ENCODE measurements at places on chromosomes 1 and 21.

DNA sequence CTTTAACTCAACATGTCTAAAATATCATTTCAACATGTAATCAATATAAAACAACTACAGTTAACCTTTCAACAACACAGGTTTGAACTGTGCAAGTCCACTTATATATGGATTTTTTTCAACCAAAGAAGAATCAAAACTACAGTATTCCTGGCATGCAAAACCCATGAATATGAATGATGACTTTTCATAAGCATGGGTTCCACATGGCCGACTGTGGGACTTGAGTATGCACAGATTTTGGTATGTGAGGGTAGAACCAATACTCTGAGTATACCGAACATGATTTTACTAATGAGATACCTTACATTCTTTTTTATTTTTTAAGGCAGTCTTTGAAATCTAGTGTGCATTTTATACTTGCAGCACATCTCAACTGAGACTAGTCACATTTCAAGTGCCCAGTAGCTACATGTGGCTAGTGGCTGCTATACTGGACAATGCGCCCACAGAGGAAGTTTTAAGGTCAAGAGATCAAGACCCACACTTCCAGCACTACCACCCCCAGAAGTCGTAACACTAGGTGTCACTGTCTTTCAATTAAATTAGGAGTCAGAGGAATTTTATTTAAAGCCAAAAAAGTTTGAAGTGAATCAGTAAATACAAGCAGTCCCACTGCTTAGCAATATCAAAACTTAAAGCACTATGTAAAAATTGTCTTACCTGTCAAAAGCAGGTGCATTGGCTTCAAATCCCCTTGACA lies 40.0 kb downstream of the SYNJ1 start:
- no peak for DNase-seq

DNA sequence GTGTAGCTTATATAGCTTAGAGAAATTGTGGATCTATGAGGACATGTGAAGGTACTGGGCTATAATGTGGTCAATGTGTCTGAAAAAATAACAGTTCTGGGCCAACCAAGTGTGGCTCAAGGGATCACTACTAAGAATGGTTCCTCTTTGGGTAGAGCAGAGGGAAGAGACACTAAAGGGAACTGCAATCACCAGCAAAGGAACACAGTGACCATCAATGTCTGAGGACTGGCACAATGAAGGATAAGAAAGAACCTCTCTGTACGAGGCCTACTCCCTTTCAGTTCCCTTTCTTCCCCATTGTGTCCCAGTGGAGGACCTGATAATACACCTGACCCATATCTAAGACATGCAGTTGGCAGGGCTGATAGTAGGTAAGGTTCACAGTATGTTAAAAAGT lies 89.9 kb upstream of the JAK1 start:
- no peak for DNase-seq

GRCh38 chr1:52531249-52531872 lies 21.5 kb downstream of the TUT4 start:
- no peak for DNase-seq

- no peak for DNase-seq
Measured at GRCh38 chr21:36695671-36696389, 3.1 kb upstream of the SIM2 start.

DNA sequence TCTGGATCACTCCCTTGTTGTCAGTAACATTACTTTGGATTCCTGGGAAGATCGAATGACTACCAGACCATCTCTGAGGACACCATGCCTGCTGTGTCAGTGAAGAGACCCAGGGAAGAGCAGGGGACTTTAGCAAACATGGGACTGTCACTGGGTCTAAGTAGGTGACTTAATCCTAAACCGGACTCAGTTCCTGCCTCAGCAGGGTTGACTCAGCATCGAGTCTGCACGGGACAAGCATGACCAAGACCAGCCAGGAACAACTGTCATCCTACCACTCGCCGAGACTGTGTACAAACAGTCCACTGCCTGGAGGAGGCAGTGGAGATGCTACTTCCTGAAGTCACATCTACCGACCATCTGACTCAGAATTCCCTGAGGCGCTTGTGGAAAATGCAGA lies 53.2 kb upstream of the RAB4A start:
- no peak for DNase-seq

GRCh38 chr1:174818014-174818616 lies 181.6 kb upstream of the CACYBP start:
- no peak for DNase-seq

DNA sequence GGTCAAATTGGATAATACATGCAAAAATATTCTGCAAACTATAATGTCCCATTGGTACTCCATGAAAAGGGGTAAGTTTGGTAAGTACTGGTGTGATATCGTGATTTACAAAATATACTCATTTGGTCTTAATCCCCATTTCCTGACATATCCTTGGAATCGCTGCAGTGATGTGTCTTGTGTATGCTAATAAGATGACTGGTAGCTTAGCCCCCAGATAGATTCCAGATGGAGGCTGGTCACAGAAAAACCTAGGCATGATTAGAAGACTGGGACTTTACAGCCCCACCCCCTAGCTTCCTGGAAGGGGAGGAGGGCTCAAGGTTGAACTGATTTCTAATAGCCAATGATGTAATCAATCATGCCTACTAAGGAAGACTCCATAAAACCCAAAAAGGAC lies 3.0 kb downstream of the VAMP4 start:
- no peak for DNase-seq

- DNase-seq: no peak
Measured at GRCh38 chr1:101975371-101975770, 21.4 kb downstream of the OLFM3 start.

GRCh38 chr1:185594786-185595410 lies 139.3 kb upstream of the HMCN1 start:
- no peak for DNase-seq

DNA sequence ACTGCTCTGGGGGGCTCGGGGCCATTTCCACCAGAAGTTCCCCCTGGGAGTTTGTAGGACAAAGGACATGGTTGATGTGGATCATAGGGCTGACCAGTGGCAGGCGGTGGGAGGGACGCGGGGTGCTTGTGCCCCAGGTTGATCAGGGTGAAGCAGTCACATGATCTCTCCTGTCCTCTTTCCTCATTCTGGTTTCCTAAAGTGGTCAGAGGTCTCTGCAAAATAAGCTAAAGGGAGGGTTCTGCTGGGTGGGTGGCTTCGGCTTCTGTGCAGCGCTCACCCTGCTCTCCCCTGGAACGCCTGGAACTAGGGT lies 9.2 kb downstream of the PDXK start:
- DNase-seq: no peak

GRCh38 chr1:113887402-113888175 lies at the start of gene BCL2L15:
BCL2L15 (minus strand) TSS chr1:113887581; CDS start chr1:113887375, 206 bp downstream.
- no peak for DNase-seq

DNA sequence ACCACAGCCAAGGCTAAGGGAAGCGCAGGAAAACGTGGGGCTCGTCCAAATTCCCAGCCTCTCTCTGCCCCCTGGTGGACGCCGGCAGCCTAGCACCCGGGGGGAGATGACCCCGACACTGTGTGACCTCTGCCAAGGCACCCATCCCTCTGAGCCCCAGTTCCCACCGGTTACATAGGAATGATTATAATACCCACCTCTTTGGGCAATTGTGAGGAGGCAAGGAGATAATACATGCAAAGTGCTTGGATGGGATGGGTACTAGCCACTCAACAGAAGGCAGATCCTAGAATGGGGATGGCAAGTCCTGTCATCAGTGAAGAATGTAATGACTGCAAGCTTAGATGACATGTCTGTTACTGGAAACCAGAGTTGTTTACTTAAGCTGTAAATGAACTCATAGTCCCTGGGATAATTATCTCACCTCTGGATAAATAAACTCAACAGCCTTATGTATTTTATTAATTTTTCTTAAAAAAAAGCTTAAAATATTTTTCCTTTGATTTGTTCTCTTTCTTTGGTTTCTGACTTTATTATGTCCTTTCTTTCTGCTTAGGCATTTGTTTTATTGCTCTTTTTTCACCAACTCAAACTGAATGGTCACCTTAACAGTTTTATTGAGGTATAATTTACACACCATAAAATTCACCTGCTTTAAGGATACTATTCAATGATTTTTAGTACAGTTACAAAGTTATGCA lies 11.3 kb upstream of the BMP8B start:
- peak; percentile 44 for DNase-seq

GRCh38 chr1:99277066-99277465 lies 12.8 kb downstream of the PLPPR4 start:
- no peak for DNase-seq

DNA sequence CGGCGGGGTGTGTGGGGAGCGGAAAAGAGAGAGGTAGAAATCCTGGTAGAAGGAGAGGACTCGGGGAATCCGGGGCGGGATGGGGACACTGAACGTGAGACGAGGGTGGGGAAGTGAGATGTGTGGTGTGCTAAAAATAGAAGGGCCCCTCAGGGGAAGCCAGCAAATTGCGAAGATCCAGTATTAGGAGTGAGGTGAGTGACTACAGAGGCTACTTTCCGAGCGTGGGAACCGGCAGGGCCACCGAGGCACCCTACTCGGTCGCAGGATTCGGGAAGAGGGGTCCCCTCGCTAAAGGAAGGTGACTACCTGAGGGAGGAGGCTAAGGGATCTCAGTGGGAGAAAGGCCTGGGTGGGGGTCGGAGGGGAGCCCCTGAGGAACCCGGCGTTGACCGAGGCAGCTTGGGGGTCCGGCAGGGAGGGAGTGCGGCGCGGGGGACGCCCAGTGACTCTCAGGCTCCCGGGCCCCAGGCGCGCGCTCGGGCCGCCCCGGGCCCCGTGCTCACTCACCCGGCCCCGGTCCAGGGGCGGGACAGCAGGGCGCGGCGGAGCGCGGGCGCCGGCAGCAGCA lies 318 bp downstream of the ALDH4A1 start:
- no peak for DNase-seq

DNA sequence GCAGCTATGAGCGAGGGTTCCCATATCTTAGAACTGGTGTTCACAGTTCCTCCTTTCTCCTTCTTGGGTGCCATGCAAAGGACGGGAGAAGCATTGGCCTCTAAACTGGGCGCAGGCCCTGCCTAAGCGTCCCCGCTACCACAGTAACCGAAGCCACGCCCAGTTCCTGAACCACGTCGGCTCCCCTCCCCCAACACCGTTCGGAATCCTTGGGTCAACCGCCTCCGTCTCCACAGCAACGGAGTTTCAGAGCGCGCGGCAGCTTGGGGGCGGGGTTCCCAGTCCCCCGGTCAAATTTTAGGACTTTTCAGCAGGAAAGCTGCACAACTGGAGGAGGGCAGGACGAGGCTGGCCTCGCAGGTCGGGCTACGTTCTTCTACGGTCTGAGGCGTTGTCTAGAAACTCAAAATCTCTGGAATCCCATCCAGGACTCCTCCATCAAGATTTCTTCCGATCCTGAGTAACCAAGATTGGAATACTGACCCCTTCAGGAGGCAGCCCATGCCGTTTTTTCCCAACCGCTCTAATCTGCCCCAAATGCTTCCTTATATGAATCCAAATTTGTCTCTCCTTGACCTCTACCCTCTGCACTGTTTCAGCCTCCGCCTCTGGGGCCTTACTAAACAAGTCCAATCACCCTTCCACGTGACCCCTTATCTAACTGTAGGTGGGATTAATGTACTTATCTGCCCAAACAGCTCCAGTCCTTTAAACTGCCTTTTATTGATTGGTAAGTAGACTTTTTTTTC lies at the start of gene SPAG17:
Gene SPAG17 (minus strand): TSS at position 145 of the 749 bp plus-strand sequence. CDS start 71 bp downstream, at position 74.
- no peak for DNase-seq

- DNase-seq: no peak
Measured at GRCh38 chr1:52424231-52424636, 19.8 kb downstream of the PRPF38A start.

DNA sequence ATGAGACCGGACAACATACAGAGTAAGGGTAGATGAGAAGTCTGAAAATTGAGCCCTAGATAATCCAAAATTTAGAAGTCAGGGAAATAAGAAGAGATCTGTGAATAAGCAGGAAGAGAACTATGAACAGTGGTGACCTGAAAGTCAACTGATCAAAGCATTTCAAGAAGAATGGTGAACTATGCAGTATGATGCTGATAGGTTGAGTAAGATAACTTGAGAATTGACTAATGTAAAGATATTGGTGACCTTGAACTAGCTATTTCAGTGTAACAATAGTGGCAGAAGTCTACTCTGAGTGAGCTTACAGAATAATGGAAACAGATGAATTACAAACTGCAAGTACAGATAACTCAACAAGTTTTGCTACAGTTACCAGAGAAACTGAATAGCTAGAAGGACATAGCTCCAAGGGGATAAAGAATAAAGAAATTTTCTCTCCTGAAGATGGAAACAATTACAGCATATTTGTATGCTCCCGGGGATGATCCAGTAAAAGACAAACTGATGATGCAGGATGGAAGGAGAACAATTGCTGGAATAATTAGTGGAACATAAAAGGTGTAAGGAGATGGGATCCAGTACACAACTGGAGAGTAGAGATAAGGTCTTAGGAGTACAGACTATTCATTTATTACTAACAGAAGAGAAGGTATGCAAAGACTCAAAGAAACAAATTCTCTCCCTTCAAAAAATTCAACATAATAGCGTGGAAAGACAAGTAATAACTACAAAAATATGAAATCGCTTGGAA lies 10.9 kb downstream of the NRDC start:
- no peak for DNase-seq

GRCh38 chr1:99755664-99756063 lies 10.8 kb downstream of the FRRS1 start:
- no peak for DNase-seq

DNA sequence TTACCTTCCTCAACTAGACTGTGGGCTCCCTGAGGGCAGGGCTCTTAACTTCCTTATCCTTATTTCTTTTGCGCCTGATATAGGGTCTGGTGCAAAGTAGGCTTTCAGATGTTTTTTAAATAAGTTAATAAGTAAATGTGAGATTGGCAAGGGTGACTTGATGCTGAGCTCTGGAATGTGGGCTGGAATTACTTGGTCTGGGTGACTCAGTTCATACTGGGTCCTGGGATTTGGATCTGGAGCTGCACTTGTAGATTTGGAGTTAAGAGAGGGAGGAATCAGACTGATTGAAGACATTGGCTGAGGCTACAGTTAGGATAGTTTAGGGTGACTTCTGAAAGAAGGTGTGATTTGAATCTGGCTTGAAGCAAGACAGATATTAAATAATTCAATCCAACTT lies 190.9 kb downstream of the GIPC2 start:
- DNase-seq: no peak

DNA sequence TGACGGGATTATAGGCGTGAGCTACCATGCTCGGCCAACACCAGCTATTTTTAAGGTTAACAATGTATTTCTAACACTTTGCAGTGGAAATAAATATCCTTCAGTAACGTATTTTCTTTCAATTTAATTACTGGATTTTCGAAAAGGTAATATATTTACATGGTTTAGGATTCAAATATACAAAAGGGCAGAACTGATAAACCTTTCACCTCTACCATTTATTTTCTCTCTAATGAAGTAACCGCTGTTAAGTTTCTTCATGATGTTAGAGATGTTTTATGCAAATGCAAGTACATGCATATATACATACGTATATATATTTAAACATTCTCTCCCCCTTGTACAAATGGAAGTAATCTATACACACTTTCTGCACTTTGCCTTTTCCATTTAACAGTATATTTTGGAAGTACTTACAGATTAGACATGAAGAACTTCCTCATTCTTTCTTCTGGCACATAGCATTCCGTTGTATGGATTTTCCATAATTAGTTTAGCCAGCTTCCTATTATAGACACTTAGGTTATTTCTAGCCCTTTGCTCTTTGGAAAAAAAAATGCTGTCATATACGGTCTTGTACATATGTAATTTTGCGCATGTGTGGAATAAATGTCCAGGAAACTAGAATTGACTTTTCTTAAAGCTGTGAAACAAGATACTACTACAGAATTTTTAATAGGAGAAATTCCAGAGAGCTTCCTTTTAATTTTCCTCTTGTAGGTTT lies 14.9 kb upstream of the HJV start:
- no peak for DNase-seq

Measured in stimulated activated CD4-positive, alpha-beta T cell treated with anti-CD3 and anti-CD28 coated beads, Interleukin-15, amount 100 ng/mL, for 48 hours (primary cell).